ENCODE measurements at places on chromosomes 7 and 10.
A peak's percentile ranks its signal among the peaks of the same experiment; 100 is the strongest.

DNA sequence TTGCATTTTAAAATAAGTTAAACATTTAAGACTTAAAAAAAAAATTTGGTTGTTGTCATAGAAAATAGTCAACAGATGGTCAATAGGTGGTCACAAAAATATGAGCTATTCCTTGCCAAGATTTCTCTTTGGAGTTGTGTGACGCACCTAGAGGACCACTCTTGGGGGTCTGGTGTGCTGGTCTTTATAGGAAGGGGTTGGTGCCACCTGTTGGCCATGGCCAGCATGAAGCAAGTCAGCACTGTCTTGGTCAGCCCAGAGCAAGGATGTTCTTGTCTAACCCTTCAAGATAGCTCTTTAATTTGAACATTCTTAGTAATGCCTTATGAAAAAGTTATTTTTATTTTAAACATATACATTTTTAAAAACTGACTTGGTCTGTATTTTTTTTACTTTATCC lies 267.9 kb upstream of the CNTNAP2 start:
- no peak for DNase-seq

DNA sequence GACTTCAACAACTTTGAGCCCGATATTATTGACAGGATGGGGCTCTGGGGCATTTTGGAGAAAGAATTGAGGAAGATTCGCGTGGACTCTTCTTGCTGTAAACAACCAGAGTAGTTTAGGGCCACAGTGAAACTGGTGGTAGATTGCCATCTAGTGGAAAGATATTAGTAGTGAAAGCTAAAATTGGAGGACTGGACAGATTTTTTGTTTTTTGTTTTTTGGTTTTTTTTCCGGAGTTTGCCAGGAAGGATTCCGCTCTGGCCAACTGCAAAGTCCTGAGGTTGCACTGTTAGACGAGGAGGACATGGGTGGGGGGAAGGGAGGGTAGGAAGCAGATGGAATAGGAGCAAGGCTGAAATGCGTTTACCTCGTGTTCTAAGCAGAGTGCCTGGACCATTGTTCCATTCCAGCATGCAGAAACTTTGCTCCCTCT lies 11.7 kb downstream of the NOBOX start:
- peak; percentile 7 for DNase-seq

GRCh38 chr10:117005527-117006055 lies 604 bp upstream of the SHTN1 start:
- DNase-seq, result peak; percentile 81

DNA sequence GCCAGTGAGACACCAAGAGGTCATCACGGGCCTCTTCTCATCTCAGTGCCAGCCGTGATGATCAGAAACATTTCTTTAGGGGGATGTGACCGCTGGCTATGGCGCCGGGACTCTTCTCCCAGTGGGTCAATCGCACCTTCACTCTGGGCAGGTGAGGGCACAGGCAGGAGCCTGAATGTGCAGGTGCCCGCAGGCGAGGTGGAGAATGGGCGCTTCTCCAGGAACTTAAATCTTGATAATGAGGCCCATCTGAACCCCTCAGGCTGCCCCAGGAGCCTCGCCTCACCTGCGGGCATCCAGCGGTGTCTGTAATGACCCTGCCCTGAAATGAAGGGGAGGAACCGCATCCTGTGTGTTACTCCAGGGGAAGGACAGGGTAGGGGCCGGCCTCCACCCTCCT lies 204.7 kb downstream of the ADARB2 start:
- no peak for DNase-seq

DNA sequence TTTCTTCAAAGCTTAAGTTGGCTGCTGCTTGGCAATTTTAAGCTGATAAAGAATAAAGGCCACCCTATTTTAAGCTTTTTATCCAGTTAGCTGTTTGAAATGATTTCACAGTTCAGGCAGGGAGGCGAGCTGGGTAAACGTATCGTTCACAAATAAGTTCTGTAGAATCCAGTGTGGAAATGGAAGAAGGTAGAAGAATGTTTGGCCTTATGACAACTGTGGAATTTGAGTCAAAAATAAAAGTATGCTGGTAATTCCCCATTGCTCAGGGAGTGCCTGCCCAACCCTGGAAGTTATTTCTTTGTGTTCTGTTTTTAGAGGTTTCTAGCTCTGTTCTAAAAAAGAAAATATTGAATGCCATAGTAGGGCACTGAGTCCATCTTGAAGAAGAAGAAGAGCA lies 113.1 kb downstream of the ARL4A start:
- no peak for DNase-seq

GRCh38 chr7:37495574-37496184 lies 47.0 kb upstream of the ELMO1 start:
- no peak for DNase-seq

- no peak for DNase-seq
These were observed 50.1 kb upstream of the DRGX start for GRCh38 chr10:49446031-49446430.

DNA sequence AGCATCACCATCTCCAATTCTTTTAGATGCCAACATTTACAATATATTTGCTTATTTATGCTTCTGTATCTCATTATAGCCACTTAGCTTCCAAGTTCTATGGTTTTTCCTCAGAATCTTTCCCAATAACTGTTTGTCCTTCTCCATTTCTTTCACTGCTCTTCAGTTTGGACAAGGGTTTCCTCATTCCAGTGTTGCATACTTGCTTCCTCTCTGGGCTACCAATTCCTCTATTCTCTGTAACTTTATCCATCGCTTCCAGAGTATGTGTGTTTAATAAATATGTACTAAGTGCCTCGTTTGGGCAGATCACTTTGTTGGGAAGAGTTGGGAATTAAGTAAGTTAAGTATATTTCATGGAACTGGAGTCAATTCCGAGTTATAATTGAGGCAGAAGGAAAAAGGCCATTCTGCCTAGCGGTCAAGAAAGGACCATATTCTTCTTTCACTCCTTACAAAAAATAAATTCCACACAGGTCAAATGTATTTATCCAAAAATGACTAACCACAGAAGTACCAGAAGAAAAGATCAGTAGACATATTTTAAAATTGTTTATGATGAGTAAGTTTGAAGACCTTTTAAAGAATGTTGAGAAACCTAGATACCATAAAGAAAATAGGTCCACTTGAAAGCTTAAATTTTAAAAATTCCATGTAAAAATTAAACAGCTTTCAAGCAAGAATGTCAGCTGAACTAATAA lies 10.8 kb downstream of the STAMBPL1 start:
- DNase-seq, result no peak

GRCh38 chr10:68155615-68156210 lies 46.4 kb downstream of the MYPN start:
- no peak for DNase-seq

GRCh38 chr7:3564231-3564630 lies 263.2 kb downstream of the SDK1 start:
- no peak for DNase-seq

DNA sequence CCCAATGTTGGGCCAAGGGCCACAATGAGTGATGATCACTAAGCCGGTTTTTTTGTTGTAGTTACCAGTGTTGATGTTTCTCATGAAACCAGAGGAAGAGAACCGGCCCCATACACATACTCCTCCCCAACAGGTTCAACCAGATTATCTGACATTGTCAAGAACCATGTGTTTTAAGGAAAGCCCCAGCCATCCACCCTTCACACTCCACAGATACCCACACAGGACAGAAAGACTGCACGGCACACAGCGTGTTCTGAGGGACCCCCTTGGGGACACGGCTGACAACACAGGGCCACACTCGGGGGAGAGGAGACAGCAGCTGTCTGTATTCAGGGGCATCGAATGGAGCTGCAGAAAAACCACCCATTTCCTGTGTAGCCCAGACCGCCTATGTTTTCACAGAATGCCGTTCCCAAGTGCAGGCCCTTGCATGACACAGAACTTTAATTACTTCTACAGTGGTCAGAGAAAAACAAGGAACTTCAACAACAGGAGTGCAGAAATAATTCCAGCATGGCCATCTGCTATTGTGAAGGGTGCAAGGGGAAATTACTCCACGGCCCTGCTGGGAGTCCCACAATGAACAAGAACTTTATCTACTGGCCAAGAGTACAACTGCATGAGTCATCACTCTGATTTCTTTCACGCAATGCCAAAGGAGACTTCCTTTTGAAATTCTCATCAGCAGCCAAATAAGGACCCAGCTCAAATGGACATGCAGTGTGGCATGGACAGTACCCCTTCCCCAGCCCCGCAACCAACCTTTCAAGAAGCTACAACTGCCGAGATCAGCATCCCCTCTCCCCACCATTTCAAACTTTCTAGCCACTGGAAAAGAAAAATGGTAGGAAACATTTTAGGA lies 2.3 kb downstream of the KLF6 start:
- DNase-seq, result no peak

GRCh38 chr10:75880031-75880775 lies 448.8 kb downstream of the LRMDA start:
- DNase-seq, result no peak

DNA sequence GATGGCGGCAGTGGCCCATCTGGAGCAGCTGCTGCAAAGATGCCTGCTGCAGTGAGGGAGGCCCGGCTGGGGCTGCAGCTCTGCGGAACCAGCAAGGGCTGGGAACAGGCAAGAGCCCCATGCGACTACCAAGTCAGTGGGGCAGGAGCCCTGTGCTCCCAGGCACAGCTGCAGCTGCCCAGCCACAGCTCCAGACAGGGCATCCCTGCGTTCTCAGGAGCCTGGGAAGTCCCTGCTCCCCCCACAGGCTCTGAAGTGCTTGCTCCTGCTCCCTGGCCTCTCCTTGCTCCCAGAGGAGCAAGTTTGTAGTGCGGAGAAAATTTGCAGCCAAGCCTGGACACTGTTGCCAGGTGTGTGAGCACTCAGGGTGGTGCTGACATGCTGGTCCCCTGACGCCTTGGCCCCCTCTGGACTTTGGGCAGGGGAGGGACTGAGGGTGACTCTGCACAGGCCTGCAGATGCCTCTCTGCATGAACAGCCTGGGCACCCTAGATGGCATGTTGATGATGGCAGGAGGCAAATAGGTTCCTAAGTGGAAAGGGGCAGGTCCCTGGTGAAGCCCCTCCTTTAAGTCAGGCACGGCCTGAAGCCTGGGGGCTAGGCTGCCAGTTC lies 105.6 kb downstream of the LYZL1 start:
- DNase-seq, result no peak
